ENCODE measurements at places on chromosomes 3 and 15.

DNA sequence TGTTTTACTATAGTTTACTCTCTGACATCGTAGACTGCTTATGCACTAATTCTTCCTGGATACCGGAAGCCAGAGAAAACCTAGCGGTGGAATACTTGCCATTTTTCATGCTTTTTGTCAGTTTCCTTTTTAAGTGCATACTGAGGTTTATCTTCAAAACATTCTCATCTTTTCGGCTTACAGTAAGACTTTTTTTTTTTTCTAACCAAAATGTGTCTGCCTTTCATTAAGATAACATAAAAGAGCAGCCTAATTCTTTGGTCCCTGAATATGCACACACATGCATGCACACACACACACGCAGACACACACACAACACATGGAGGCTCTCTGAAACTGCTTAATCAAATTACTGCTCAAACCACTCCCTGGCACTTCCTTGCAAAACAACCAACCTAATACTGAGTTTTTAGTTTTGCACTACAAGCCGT lies 1.3 kb downstream of the ZNF445 start:
- DNase-seq: no peak

- DNase-seq: no peak
These were observed 18.9 kb downstream of the GHRL start for GRCh38 chr3:10273702-10274305.

- DNase-seq: no peak
These were observed 159.1 kb upstream of the NANOGP8 start for GRCh38 chr15:35244227-35244626.

DNA sequence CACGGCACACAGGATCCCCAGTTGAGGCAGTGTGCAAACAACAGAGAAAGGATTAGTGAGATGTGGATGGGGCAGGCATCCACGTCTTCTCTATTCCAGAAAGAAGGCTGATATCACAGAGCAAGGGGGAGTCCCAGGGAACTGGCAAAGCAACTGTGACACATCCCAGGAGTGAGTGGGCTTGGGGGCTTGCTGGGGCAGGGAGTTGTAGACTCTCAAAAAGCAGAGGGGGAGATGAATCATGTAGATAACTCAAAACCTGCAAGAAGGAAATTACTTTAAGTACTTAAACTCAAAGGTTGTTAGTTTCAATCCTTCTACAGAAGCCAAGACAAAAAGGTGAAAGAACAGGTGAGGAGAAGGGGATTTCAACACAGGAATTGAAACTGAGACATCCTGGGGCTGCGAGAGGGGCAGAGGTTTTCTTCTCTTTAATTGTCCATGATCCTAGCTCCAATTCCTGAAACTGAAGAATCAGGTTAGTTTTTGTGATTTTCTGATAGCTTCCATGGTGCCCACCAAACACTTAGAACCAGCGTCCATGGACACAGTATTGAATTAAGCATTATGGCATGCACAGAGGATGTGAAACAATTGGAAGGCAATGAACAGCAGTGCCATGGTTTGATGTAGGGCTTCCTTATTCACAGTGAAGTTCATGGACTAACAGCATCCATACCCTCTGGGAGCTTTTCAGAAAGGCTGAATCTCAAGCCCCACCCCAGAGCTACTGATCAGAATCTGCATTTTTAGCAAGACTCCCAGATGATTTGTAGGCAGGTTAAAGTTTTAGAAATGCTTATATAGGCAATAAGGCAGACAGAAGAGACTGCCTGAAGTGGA lies 52.0 kb downstream of the CCR3 start:
- no peak for DNase-seq

- DNase-seq: no peak
These were observed 11.6 kb downstream of the CCR5AS start for GRCh38 chr3:46395210-46395661.

GRCh38 chr3:188421836-188422540 lies 268.0 kb downstream of the LPP start:
- no peak for DNase-seq

GRCh38 chr3:139326131-139326530 lies 17.7 kb upstream of the MRPS22 start:
- no peak for DNase-seq

GRCh38 chr3:38738630-38739395 lies 77.2 kb downstream of the SCN10A start:
- peak; percentile 63 for DNase-seq

- DNase-seq: no peak
These were observed 266.5 kb upstream of the CCDC54 start for GRCh38 chr3:107110596-107111305.

DNA sequence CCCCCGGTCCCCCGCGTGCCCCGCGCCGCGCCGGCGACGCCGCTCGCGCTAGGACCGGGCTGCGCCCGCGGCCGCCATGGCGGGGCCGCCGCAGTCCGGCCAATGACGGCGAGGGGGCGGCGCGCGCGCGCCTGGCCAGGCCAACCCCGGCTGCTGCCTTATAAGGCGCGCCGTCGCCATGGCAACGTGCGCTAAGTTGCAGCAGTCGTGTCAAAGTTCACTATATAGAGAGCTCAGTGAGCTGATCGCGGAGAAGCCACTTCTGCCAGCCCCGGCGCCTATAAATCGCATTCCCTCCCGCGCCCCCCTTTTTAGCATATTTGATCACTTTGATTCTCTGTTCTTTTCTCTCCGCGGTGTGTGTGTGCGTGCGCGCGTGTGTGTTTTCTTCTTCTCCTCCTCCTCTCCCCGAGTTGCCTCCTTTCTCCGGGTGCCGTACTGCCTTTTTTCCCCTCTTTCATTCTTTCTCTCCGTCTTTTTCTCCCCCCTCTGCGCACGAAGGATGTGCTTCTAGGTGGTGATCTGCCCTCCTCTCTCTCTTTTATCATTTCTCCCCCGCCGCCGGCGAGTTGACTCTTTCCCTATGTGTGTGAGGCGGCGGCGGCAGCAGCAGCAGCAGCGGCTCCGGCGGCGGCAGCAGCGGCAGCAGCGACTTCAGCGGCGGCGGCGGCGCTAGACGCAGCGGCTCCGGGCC lies at the start of gene NR2F2:
TSS of gene NR2F2 (plus strand) at position 251 of the 694 bp plus-strand sequence. CDS start 1,406 bp downstream, outside the sequence.
- DNase-seq: no peak

- DNase-seq: peak; percentile 91
These were observed 41.0 kb downstream of the FLNB start for GRCh38 chr3:58049143-58049785.

DNA sequence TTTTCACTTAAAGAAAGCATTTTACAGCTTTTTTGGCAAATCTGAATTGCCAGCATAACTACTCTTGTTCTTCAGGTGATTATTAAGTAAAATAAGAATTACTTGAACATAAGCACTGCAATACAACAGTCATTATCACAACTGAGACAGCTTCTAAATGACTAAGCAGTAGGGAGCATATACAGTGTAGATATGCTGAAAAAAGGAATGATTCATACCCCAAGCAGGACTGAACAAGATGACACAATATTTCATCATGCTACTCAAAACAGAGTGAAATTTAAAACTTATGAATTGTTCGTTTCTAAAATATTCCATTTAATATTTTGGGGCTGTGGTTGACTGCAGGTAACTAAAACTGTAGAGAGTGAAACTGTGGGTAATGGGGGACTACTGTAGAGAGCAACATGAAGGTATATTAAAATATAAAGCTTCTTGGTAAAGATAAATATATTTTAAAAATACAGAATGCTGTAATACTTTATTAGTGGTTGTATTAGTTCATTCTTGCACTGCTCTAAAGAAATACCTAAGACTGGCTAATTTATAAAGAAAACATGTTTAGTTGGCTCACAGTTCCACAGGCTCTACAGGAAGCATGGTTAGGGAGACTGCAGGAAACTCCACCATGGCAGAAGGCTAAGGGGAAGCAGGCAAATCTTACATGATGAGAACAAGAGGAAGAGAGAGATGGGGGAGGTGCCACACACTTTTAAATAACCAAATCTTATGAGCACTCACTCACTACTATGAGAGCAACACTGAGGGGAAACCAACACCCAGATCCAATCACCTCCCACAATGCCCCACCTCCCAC lies 84.8 kb downstream of the DCLK3 start:
- no peak for DNase-seq

GRCh38 chr3:126859415-126860246 lies 123.3 kb upstream of the PLXNA1 start:
- no peak for DNase-seq

DNA sequence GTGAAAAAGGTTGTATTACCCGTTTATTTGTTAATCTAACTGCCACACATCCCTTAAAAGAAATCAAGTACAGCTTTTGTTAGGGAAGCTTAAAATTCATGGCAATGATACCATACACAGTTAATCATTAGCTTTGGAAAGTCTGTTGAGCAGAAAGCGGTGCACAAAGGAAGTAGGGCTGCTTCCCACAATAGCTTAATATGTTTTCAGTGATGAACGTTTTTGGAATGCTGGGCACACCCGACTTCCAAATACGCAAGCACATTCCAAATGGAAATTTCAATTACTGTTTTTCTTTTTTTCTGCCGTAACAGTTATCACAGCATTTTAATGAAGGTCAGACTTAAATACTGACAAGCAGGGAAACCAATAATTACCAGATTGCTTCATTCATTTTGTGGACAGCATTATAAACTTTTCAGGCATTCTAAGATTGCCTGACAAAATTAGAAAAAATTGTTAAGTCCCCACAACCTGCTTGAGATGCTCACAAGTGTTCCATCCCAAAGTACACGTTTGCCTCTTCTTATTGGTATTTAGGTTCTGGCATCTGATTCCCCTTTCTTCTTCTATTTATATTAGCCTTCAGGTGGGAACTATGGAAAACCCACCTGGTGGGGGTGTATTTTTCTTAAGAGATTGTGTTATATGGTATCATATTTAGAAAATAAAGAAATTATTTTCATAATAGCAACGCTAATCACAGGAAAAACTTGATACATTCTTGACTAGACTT lies 1.1 kb upstream of the ECT2 start:
- no peak for DNase-seq

GRCh38 chr3:196970547-196971093 lies 2.0 kb upstream of the PIGZ start:
- DNase-seq: no peak

DNA sequence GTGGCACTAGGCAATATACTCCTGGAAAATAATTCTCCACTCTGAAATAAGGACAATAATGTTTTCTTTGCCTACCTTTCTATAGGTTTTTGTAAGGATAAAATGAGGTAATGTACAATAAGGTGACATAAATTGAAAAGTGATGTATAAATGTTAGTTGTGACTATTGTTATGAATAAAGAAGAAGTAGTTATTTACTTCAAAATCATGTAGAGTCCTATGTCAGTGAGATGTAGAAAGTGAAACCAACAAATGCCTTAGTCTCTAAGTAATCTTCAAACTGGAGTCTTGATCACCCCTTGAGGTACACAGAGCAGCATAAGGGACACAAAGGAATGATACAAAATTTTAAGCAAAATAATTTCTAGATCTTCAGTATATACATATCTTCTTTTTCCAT lies 60.3 kb upstream of the TP63 start:
- no peak for DNase-seq

DNA sequence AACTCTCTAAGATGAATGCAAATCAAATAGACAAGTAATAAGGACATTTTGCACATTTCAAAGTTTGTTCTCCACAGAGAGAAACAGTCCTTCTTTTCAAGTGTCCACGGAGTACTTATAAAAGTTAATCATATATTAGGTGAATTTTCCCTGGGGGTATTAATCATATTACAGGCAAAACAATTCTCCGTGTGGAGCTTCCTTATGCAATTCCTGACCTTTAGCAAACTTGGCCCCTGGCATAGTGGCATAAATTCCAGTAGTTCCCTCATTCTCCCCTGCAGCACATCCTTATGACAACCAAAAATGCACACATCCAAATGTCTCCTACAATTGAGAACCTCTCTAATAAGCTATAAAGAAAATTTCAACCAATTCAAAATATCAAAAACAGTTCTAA lies 34.4 kb downstream of the FSIP1 start:
- DNase-seq: no peak
